HCEC 1CT (cell line): ENCODE measurements at places on chromosomes 2 and 18.

DNA sequence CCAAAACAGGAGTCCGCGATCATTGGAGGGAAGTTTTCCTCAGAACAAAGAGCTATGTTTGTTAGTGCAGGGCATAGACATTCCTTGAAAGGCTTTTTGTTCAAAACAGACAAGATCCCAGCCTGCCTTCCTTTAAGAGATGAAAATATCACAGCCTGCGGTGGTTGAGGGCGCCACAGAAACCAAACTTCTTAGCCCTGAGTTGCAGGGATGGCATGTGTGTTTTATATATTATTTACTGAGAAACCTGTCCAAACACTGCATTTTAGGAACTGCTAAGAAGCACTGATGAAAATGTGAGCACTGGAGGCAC lies 57.5 kb upstream of the TMEM178A start:
- no peak for DNase-seq

DNA sequence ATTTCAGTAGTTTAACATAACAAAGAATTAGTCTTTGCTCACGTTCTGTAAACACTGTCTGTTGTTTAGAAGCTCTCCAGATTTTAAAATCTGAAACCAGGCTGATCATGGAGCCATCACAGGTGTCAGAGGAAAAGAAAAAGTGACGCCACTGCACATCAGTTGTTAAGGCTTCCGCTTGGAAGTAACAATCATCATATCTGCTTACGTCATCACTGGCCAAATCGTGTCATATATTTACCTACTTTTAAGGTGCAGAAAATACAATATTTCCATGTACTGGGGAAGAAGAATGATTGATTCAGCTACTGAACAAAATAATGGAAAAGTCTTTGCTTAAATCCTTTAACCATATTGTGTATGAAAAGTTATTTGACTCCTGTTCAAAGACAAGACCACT lies 382.6 kb upstream of the MC4R start:
- DNase-seq = no peak

- DNase-seq = no peak
Observed at GRCh38 chr2:70926042-70926441, 9.7 kb upstream of the ATP6V1B1 start.

DNA sequence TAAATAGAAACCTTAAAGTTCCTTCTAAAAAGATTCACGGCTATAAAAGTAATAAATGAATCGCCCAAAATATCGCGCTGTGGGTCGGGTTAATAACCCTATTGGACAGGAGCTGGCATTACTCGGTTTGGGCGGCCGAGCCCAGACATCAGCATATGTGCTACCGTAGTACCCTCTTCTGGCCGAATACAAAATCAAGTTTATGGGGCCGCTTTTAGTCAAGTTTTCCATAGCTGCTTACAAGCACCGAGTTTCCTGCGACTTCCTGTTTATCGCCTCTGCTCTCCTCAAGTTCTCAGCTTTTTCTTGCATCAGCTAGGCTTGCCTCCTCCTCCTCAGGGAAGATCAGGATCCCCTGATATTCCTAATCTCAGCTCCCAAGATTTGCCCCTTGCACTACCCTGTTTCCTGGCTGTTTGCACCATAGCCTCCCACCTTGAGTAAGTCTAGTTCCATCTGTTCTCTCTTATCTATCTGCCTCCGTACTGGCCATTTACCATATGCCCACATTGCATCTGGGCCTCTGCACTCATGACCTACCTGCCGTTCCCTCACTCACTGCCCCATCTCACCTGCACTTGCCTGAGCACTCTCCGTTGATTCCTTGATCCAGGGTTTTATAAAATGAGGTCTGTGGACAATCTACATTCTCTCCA lies 56.1 kb downstream of the SLC35F5 start:
- no peak for DNase-seq

DNA sequence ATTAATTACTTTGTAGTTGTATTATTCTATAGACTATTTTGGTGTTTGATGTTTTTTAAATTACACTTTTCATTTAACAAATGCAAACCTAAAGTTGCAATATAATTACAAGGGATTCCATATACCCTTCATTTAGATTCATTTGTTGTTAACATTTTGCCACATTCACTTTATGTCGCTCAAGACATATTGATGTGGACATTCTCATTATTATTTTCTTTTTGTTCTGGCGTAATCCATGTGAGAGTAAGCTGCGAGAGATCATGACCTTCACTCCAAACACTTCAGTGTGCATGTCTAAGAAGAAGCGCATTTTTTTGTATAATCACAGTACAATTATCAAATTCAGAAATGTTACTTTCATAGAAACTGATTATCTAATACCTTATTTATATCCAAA lies 280.6 kb downstream of the CALCRL start:
- no peak for DNase-seq

DNA sequence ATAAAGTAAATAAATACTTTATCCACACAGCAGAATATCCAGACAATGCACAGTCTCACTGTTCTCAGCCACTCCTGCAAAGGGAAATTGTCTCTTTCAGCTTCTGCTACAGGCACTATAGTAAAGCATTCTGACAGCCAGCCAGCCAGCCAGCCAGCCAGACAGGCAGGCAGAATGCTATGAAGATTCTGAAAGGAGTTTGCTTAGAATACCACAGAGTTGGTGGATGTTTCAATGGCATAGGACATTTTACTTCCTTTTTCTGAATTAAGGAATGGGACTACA lies 116.1 kb upstream of the CYP26B1 start:
- no peak for DNase-seq

GRCh38 chr2:238027591-238028415 lies 33.0 kb upstream of the SCLY start:
- no peak for DNase-seq

DNA sequence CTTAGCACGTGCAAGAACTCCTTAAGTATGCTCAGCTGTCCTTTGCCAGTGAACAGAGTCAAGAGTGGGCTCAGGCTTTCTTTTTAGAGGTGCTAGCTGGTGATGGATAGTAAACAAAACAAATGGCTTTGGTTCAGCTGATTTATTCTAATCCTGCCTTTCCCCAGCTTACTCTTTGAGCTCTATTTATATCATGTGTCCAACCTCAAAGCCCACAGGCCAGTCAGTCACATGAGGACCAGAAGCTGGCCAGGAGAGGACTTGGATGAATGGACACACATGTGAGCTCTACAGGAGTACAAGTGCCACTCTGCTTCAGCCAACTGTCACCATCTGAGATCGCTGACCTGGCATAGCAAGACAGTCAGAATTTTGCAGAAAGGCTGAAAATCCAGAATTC lies 59.4 kb downstream of the STK39 start:
- DNase-seq = no peak

DNA sequence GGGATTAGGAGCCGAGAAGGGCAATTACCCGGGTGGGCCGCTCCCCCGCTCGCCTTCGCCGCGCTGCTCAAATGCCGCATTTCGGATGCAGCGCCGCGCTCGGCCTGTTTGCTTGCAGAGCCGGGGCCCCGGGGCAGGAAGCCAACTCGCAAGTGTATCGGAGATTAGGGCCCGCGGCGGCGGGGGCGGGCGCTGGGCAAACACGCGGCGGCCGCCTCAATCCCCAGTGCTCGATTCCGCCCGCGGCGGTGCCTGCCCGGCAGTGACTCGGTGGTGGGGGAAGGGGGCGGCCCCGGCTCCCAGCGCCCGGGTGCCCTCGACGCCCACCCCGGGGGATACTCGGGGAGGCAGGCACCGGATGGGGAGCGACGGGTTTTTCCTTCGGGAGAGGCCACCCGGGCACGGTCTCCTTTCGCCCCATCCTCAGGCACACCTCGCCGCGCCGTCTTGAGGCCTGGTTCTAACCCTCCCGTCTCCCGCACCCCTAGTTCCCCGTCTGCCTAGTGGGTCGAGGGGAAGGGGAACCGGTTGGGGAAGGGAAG lies 26.6 kb upstream of the NOTO start:
- DNase-seq = no peak
